Fibroblast of villous mesenchyme (primary cell): ENCODE measurements at places on chromosomes 11 and 22. TPM values are rescaled to one million over a fixed set of nuclear protein-coding genes. Genes with fewer than 3 reads are reported as not detected.

- DNase-seq = no peak
Observed at GRCh38 chr11:57804466-57804865, 42.9 kb downstream of the CTNND1 start.

- DNase-seq = no peak
Observed at GRCh38 chr11:65609229-65609628, 4.8 kb downstream of the MAP3K11 start.

DNA sequence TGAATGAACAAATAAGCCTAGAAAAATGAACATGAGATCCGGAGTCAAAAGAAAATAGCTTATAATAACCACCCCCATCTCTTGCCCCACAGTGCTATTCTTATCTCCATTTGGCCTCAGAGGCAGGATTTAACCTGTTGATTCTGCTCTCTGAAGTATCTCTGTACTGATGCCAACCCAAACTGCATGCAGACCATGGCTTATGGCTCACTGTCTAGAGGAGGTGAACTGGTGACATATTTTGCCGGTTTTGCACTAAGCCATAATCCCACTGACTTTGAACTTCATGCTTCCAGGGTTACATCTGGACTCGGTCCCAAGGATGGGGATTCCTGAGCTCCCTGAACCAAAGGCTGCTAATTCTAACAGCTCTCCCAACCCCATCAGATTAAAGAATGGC, 397.1 kb downstream of the TENM4 start:
- DNase-seq = no peak

- DNase-seq = peak; percentile 92
Observed at GRCh38 chr11:96001037-96001436, 77.1 kb upstream of the MTMR2 start.

DNA sequence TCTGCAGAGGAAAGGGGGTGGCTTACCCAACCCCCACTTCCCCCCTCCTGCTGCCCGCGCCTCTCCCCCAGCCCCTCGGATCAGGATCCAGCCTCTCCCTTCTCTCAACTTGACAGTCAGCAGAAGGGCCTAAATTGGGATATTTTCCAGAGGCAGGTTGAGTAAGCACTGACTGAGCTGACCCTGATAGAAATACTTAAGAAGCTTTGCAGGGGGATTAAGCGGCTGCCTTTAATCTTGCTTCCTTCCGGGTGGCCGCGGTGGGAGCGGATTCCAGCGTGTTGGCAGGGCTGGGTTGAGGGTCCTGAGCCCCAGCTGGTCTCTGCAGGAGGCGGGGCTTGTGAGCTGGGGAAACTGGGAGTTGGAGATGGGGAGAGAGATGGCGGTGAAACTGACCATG, 445.2 kb downstream of the NTM start:
- peak; percentile 18 for DNase-seq

Gene TEX12
- 0.32 TPM in 1 of 2 replicates, not detected in the other for total RNA-seq

Gene IGLL1
- not detected in 2 replicates for total RNA-seq

DNA sequence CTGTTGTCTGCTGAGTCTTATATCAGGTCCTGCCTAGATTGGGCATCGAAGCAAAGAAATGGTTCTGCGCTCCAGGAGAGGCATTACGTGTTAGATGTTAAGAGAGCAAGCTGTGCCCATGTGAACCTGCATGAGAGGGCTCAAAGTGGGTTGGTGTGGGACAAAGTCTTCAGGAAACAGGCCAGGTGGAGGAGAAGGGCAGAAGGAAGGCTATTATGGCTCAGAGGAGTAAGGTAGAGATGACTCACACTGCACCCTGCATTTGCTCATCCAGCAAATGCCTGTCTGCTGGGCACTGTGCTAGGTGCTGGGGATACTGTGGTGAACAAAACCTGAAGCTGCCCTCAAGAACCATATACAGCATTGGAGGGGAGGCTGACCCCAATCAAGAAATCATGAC, 5.8 kb downstream of the USP35 start:
- DNase-seq = no peak

Gene OR52H1
- total RNA-seq = 0.32 and 0.86 TPM in 2 replicates

DNA sequence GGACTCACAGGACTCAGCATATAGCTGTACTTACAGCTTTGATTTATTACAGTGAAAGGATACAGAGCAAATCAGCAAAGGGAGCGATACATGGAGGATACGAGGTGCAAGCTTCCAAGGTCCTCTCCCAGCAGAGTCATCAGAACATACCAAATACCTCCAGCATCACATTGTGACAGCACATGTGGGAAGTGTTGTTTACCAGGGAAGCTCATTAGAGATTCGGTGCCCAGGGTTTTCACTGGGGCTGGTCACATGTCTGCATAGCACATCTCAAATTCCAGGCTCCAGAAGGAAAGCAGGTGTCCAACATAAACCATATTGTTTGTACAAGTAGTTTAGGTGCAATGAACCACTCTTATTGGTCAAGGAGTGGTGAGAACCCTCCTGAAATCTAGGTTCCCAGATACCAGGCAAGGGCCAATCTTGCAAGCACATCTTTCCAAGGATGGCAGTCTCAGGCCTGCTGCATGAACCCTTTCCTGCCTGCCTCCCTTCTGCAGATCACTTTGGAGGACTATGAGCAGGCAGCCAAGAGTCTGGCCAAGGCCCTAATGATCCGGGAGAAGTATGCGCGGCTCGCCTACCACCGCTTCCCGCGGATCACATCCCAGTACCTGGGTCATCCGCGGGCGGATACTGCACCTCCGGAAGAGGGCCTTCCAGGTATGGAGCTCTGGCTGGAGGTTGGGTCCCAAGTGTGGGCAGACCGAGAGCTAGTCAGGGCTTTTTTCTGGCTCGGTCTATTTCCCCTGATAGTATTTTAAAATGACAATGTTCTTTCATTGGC, 26.7 kb downstream of the AMPD3 start:
- DNase-seq = no peak

DNA sequence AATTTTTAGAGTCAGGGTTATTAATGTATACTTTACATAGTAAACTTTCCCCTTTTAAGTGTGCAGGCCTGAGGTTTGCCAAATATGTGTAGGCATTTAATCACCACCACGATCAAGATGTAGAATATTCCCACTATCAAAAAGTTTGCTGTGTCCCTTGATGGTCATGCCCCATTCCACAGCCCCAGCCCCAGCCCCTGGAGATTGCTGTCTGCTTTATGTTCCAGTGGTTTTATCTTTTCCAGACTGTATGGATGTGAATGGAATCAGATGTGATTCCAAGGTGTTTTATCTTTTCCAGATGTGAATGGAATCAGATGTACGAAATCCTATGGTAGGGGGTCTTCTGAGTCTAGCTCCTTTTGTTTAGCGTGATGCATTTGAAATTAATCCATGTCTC, 93.1 kb upstream of the B3GAT1 start:
- DNase-seq = no peak

Gene TRPM5
- not detected in 2 replicates for total RNA-seq

- DNase-seq = peak; percentile 81
Observed at GRCh38 chr11:96207459-96208449, 135.2 kb downstream of the MAML2 start.

Gene EFCAB6
- 0.32 and 0.86 TPM in 2 replicates for total RNA-seq

GRCh38 chr11:120316880-120317688, 8.0 kb upstream of the TLCD5 start:
- peak; percentile 44 for DNase-seq

Gene FAM181B
- total RNA-seq = under 0.01 TPM in 1 of 2 replicates, not detected in the other

Gene C22orf31
- not detected in 2 replicates for total RNA-seq

Gene MS4A4A
- not detected in 2 replicates for total RNA-seq

- peak; percentile 44 for DNase-seq
Observed at GRCh38 chr11:67266449-67267187, at the start of gene GRK2. Gene GRK2 (plus strand): TSS chr11:67266473. CDS start chr11:67266700, 227 bp downstream.
